DMS53 (cell line): ENCODE measurements at places on chromosomes 2 and 18.
A peak's percentile ranks its signal among the peaks of the same experiment; 100 is the strongest.

DNA sequence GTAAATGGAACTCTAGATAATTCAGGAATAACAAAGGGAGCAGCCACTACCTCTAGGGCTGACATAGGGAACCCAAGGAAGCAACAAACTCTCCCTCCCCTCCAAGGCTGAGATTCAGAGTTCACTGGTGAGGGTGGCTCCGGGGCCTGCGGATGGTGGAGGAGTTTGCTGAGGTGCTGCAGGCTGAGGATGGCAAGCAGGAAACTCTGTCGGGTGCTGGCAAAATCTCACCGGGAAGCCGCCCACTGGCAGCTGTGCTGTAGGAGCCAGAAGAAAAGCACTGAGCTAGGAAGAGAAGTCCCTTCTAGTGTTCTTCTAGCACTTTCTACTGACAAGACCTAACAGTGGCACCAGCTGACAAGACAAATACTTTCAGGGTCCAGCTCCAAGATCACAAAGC lies 12.5 kb upstream of the HAAO start:
- no peak for DNase-seq

GRCh38 chr18:34038086-34038485 lies 186.6 kb downstream of the NOL4 start:
- DNase-seq: no peak

DNA sequence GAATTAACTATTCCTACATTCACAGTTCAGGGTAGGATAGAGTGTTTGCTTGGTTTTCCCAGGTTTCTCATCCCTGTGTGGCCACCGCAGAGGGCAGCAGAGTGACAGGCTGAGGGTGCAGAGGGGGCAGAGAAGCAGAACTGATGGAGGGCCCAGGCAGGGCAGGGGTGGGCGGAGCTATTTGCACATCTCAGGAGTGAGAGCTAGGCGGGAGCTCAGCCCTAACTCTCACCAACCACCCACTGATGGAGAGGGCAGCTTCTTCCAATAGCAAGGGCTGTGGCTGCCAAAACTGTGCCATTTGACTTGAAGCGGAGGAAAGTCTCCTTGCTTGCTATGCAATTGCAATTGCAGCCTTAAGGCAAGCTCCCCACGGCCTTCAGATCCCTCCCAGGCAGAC lies 12.0 kb upstream of the DARS1 start:
- DNase-seq: peak; percentile 8

DNA sequence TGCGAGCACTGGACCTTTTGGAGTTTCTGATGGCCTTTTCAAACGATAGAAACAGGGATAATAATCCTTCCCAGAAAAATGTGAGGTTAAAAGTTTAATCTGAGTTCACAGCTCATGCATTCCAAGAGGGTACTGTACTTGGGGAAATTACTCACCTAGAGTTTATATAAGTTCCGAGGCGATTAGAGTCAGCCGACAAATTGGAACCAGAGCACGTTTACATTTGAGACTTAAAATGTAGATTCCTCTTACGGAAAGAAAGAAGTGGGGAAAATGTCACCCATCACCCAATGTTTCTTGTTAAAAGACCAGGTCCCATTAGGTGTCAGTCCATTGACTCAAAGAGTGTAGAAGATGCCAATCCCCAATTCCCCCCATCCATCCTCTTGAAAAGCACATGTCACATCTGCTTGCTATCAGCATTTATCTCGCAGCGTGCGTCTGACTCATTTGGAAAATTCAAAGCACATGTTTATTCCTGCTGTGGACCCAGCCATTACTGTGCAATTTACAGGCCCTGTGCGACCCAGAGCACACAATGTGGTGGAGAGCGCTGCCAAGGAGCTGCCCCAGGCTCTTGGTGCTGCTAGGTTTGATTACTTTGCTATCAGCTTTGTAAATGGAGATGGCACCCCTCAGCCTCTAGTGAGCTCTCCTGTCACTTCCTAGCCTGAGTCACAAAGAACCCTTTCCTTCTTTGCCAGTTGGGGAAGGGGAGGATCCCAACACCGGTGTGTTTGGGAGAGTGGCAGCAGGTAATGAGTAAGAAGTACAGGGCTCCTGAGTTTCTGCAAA lies 104.8 kb downstream of the COLEC12 start:
- DNase-seq: no peak

DNA sequence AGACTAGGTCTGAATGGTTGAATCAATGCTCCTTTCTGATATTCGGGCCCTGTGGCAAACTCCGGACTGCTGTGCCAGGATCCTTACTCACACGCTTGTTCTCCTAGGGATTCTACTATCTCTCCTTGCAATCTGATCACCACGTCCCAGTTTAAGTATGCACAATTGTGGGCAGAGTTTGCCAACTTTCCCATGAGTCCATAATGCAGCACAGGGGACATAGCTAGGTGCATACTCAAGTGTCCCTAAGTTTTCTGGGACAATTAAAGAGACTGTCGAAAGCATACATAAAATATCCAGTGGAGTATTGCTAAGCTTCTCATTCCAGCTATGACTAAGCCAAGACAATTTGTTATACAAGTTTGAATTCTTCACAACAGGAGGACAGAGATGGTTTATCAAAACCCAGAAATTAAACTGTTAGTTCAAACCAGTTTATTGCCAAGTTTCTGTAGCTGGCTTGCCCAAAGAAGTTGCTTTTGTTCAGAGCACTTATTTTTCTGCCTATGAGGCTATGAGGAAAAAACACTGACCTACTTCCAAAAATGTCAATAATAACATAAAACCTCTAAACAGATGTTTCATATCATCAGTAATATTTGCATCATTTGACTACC lies 136.1 kb downstream of the EXOC6B start:
- no peak for DNase-seq

GRCh38 chr18:48161911-48162698 lies 231.6 kb upstream of the SMAD2 start:
- DNase-seq: peak; percentile 93

DNA sequence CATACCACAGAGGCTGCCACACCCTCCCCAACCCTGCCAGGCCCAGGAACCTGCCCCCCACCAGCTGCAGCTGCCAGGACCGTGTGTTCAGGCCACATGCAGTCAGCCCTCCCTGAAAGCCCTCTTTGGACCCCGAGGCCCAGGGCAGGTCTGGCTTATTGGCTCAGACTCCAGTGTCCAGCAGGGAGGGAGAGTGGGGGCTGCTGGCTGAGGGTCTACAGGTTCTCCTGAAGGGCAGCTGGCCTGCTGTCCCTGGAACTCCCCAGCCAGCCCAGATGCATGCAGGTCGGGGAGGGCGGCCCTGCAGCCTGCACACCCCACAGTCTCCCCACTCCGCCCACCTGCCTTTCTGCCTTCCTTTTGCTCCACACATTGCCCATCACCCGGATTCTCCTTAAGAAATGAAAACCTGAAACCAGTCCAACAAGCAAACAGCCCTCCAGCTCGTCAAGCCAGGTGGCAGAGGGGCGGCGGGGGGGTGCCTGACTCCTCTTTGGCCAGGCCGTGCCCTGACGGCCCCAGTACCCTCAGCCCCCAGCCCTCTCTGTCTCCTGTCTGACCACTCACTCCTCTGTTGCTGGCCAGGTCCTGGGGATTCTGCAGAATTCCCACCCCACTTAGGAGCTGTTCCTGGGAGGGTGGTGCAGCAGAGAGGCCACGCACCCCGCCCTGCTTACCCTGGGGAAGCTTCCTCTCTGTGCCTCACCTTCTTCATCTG lies 18.0 kb downstream of the GPR35 start:
- DNase-seq: no peak

DNA sequence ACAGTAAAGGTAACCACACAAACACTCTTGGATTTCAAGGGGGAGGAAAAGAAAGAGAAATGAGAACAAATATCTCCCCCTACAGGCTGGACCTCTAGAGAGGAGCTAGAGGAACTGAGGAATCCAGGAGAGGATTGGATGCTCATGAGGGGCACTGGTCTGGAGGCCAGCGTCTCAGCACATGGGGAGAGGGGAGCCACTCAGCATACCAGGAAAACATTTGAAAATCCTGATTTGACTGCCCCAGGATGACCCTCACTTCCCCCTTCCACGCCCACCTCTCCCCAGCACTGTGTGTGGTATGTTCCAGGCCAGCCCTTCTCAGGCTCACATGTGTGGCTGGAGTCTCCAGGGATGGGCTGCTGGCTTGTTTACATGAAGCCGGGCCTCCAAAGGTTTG lies 396.8 kb upstream of the ID2 start:
- DNase-seq: peak; percentile 5
